ENCODE measurements at places on chromosomes 11 and 22.
A peak's percentile ranks its signal among the peaks of the same experiment; 100 is the strongest.

- DNase-seq: peak; percentile 10
These were observed at the start of gene CSF2RB for GRCh38 chr22:36913427-36914389. Gene CSF2RB, plus strand, starts transcription at chr22:36913628. Its CDS starts 8,580 bp downstream, at chr22:36922208.

DNA sequence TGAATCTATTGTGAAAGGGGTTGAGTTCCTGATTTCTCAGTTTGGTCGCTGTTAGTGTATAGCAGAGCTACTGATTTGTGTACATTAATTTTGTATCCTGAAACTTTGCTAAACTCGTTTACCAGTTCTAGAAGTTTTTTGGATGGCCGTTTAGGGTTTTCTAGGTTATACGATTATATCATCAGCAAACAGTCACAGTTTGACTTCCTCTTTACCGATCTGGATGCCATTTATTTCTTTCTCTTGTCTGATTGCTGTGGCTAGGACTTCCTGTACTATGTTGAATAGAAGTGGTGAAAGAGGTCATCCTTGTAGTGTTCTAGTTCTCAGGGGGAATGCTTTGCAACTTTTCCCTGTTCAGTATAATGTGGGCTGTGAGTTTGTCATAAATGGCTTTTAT lies 24.6 kb upstream of the OOSP4B start:
- DNase-seq: no peak

DNA sequence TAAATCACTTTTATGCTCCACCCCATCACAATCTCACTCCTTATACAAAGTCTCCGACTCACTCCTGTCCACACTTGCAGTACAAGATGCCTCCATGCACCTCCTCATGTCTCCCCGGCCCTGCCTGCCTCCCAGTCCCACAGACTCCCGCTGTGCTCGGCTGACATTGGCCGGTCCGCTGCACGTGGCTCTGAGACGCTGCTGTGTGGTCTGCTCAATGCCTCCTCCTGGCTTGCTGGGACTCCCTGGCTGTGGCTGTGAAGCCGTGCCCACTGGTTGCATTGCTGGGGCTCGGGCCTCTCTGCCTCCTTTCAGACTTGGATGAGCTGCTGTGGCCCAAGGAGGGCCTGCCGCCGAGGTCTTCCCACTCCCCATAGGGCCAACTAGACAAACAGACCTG lies 224.0 kb upstream of the B3GAT1 start:
- DNase-seq: no peak

DNA sequence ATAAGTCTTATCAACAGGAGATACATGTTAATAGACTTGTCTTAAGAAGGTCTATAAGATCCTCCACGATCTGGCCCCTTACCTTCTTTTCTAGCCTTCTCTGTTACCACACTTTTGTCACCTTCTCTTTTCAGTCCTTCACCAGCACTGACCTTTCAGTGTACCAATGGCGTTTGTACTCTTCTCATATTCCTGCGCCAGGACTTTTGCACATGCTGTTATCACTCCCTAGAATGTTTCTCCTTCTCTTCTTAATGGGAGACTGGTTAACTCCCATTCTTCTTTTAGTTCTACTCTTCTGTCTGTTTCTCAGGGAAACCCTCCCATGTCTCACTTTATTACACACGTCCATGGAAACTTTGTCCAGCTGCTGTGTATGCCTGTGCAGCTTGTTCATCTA lies 4.4 kb upstream of the EED start:
- no peak for DNase-seq

DNA sequence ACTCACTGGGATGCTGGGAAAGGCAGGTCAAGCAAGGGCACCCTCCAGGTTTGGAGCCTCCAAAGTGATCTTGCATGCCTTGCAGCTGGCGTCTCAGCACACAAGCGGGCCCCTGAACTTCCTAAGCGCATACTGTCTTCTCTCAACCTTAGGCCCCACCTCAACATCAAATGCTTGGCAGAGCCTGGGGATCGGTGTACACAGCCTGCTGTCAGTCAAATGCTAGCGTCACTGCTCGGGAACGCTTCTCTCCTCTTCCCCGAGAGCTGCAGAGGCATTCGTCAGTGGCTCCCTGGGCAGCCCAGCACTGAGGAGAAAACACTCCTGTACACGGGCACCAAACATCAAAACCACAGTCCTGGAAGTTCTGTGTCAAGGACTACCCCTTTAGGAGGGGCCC lies 124.9 kb downstream of the C11orf58 start:
- no peak for DNase-seq

DNA sequence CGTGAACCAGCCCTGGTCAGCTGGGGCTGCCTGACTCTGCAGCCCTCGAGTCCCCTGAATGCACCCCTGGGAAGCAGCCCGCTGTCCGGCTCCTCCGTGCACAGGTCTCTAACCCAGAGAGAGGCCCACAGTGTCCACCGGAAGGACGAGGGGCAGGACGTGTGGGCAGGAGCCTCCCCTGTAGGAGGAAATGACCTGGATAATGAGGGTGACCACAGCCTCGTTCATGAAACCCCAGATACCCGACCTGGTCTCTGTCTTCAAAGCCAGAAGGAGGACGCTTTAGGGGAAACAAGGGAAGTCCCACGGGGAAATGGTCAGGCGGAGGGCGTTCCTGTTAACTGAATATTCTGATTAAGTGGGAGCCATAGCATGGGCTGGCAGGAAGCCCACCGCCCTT lies 23.3 kb downstream of the LIF start:
- DNase-seq: no peak

DNA sequence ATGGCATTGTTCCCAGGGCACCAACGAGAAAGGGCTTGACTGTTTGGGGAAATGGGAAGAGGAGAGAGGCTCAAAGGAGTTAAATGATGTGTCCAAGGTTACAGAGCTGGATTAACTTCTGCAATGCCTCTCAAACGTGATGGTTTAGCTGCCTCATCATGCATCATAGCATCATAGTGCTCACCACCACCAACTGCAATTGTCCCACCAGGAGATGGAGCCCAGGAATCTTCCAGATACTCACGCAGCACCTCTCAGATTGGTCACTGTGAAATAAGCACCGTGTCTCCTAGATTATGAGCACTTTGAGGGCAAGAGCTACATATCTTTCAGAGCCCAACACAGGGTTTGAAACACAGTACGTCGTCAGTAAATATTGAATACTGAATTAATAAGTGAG lies 69.2 kb downstream of the PRSS23 start:
- no peak for DNase-seq

- no peak for DNase-seq
These were observed 3.1 kb upstream of the EXPH5 start for GRCh38 chr11:108596701-108597100.

- peak; percentile 90 for DNase-seq
These were observed 13.1 kb downstream of the EEF1G start for GRCh38 chr11:62560566-62561103.

- no peak for DNase-seq
These were observed 4.9 kb downstream of the OR52K2 start for GRCh38 chr11:4454021-4454420.

DNA sequence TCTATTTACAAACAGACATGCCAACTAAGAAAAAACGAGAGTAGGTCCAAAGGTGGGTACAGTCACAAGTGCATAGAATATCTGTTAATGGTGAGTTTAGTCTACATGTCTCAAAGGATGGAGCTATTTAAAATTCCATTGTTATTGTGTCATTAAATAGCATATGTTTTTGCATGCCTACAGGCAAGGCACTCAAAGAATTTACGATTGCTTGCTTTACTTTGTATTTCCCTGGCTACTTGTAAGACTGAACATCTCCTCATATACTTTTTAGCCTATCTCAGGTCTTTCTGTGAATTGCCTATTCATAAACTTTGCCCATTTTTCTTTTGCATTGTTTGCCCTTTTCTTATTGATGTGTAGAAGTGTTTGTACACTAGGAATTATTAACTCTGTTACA lies 39.7 kb downstream of the DEUP1 start:
- DNase-seq: no peak

DNA sequence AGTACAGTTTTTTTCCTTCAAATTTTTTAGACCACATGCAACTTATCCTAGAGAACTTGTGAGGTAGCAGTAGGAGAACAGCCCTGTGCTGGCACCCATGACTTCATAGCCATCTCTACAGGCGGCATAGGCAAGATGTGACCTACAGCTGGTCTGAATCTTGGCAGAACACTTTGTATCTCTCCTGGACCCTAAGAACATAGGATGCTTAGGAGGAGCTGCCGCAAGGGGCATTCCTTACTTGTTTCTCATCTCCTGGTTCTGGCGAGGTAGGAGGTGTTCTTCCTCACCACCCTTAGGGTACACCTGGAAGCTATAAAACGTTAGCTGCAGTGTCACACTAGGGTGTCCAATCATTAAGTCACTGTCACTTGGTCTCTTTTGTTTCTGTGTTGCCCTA lies 16.4 kb downstream of the CWC15 start:
- no peak for DNase-seq

DNA sequence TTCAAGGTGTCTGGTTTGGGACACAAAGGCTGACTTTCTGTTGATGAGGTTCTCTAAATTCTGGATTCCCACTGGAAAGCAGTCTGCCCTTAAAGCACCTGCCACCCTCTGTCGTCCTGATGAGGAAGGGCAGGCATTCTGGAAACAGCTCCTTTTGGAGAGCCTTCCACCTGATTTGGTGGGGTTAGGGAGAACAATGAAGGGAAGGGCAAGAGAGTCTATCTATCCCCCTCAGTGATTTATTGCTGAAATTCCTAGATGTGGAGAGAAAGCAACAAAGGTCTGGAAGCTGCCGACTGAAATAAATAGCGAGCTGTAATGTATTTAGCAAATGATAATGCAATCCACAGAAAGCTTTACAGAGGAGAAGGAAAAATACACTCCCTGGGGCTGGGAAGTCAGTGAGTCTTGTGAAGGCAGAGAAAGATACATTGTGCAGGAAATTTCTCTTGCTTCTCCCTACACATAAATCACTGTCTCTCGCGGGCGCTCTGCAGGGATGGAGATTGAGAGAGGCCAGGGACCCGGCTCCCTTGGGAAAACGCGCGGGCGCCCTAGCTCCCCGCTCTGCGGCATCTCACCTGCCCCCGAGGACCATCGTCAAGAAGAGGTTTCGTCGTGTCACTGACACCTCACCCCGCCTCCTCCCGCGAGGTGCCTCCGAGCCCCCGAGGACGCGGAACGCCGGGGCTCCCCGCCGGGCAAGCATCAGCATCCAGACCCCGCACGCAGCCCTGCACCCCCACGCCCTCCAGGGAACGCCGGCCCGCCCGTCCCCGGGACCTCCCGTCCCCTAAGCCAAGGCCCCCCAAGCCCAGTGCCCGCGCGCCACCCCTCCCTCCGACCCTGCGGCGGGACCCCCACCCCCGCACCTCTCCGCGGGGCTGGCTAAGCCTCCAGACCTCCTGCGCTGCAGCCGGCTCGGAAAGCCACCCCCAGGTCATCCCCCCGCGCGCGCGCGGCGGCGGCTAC lies 673 bp downstream of the CDON start:
- peak; percentile 46 for DNase-seq

GRCh38 chr22:37672206-37672919 lies 3.1 kb upstream of the LGALS1 start:
- DNase-seq: peak; percentile 53

GRCh38 chr11:119634301-119634700 lies 94.7 kb downstream of the NECTIN1 start:
- no peak for DNase-seq

- no peak for DNase-seq
These were observed 401.3 kb upstream of the CADM1 start for GRCh38 chr11:115905341-115906000.

GRCh38 chr11:86741484-86741835 lies 58.9 kb upstream of the PRSS23 start:
- no peak for DNase-seq

DNA sequence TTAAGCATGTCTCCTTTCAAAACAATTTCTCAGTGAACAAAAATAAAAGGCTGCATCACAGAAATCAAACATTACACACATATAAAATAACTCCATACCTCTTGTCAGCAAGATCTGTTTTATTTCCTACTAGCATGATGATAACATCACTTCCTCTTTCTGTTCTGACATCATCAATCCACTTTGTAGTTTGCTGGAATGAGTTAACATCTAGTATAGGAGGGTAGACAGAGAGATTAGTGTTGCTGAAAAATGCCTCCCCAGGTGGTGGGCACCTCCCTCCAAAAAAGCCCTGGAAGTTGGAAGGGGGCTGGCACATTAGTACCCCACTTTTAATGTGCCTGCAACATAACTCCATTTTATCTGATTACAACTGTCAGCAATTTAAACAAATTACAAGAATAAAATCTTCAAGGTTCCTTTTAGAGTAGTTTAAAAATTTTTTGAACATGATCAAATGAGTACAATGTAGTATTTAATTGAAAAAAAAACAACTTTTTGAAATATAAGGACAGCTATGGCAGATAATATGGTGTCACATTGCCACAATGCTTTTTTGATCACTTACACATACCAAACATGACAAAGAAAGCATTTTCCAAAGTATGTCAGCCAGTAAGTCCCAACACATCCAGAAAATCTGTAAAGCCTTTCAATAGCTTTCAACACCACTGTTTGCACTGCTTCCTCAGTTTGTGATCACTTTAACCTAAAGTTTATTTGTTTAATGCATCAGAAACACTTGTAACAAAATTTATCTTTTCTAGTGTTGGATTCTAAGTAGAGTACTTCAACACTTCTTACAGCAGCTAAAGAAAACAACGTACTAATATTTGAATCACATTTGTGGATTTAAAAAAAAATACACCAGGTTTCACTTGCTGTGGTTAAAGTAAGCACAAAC lies 44.5 kb downstream of the RAB6A start:
- no peak for DNase-seq

GRCh38 chr11:1219446-1219833 lies 3.4 kb upstream of the MUC5B start:
- DNase-seq: no peak

DNA sequence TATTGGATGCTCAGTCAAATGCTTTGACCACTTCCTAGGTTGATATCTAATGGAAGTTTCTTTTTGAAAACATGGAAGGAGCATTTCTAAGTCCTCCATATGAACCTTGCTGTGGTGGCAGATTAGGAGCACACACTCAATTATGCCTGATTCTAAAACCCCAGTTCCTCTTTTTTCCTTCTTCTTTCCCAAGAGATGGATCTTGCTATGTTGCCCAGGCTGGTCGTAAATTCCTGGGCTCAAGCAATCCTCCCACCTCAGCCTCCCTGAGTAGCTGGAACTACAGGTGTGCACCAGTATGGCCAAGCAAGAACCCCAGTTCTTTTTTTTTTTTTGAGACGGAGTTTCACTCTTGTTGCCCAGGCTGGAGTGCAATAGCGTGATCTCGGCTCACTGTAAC lies 3.0 kb downstream of the LYVE1 start:
- DNase-seq: no peak

DNA sequence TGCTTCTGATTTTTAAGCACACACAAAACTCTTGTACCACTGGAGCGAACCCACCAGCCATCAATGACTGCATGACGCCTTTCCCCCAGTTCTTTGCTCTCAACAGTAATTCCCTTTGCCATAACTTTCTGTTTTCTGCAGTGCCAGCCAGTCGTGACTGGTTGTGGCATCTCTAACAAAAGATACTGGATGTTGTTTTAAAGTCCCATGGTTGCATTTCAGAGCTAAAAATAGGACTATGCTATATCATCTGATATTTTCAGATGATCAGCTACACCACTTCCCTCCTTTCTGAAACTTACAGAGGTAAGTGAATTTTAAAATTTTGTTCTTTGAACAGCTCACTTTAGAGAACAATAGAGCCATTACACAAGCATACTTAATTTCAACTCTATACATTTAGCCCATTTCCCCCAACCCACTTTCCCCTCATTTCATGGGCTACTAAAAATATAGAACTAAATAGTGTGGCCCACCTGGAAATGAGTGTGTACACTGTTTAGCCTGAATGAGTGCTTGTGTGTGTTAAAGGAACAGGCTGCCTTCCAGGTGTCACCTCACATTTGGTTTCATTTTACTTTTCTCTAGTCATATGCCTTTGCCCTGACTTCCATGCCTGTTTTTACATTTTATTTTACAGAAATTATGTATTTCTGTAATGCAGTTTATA lies 136.9 kb upstream of the ZC3H12C start:
- no peak for DNase-seq

Measured in CD4-positive, alpha-beta T cell treated with Interleukin-17A for 4 hours (primary cell).